Activated CD8-positive, alpha-beta memory T cell treated with anti-CD3 and anti-CD28 coated beads for 1 hour (primary cell): ENCODE measurements at places on chromosomes 5 and 9.

GRCh38 chr5:95304711-95305110 is 19.8 kb upstream of the MCTP1 start:
- no peak for DNase-seq

DNA sequence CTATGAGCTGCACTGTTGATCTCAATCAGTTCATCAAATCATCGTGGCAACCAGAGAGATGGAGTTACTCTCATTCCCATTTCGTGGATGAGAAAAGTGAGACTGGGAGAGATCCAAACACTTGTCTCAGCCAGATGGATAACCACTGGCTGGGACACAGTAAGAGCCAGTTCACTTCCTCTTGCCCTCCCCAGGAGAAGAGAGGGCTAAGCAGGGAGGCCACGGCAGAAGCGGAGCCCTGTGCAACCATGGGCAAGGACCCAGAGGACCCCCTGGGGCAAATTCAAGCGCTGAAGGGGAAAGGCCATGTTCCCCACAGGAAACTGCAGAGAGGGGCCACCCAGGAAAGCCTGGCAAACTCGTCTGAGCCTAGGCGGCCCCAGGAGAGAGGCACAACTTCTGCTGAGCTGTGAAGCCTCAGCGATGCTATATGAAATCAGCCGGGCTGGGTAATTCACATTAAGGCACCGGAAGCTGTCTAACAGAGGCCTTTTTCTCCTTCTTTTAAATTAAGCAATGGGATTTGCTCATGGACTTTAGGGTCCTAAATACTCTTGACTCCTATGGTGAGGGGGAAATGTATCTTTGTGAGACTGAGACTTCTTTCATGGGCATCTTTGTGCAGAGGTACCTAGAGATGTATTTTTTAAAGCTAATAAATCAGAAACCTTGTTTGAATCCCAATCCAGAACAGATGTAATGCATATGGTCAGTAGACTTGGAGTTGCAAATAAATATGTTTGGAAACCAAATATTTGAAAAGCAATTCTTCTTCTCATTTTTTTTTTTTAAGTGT is 137.1 kb upstream of the SMIM23 start:
- DNase-seq = no peak

- no peak for DNase-seq
Observed at GRCh38 chr5:16593013-16593412, 23.8 kb downstream of the RETREG1 start.

- DNase-seq = no peak
Observed at GRCh38 chr9:74856989-74857388, 30.7 kb downstream of the TRPM6 start.

DNA sequence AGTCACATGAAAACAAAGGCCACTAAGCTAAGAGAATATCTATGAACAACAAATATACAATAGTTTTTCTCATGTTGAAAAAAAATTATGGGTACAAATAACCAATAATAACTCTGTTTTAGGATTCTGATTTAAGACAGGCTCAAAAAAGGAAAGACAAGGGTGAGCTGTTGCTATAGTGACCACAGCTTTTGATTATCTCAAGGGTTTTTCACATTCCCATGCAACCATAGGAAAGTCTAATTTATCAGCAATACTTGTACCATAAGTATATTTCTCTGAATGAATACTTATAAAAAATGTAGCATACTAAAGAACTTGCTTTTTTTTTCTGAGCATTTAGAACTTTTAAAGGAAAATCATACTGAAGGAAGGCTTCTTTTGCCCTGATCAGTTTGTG is 68.0 kb downstream of the MRPS27 start:
- DNase-seq = no peak

DNA sequence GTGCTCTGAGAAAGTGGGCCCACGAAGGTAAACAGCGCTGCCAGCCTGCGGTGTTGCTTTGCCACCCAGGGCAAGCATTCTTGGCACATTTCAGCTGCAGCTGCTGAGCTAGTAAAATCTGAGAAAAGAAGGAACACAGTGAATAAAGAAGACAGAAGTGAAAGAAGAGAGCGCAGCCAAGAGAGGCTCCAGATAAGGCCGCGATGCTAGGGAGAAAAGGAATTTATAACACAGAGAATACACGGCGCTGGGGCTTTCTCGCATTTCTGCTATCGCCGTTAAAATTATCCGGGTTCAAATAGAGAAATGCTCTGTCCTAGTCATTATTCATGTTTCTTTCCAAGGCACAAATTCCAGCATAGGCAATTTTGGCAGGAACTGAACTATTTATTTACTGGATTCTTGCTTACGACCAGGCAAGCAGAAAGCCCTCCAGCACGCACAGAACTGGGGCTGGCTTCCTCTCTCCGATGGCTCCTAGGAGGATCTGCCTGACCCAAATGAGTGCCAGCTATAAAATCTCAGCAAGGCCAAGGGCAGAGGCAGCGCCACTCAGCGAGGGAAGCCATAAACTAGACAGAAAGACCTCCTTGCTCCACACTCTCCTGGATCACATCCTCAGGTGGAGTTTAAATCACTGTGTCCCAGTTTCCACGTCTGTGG is 111.2 kb downstream of the ATPSCKMT start:
- DNase-seq = no peak

GRCh38 chr9:116448431-116448830 is 238.7 kb upstream of the TRIM32 start:
- no peak for DNase-seq

GRCh38 chr5:73451224-73452130 is 2.9 kb upstream of the FOXD1 start:
- no peak for DNase-seq

DNA sequence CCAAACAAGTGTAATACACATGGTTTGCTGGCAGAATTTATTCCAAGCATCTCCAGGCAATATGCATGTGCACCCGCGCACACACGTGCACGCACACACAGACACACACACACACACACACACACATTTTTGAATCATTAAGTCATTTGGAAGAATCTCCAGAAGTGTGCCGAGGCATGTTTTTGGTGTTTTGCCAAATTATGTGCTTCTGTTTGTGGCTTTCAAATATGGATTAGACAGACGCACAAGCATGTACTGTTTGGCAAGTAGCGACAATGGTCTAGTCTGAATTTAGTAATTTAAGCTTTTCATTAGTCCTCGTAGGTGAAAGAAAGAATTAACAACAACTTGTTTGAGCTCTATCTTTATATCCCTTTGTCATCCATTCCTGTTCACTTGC is 36.7 kb downstream of the NFIB start:
- DNase-seq = no peak

- DNase-seq = no peak
Observed at GRCh38 chr5:80139466-80139972, 104.4 kb downstream of the THBS4 start.

DNA sequence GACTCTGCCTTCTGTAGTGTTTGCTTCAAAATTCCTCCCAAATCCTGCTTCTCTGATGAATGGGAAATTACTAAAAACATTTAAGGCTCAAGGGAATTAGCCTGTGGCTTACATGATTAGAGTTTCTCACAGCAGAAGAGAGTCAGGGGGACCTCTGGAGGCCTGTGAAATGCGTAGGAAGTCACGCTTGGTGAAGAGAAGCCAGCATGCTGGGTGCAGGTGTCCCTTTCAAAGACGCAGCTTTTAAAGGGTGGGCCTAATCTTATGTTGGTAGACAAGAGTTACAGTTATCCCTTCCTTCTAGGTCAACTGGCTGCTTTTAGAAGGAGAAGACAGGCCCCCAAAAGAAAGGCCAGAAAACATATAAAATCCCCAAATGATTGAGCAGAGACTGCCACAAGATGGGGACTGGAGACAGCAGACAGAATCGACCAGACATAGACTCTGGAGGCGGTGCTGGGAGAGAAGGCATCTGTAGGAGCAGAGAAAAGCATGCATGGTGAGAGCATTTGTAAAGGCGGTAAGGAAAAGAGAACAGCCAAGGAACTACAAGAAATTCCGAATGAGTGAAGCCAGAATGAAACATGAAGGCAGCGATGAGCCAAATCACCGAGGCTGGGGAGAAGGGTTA is 42.3 kb downstream of the B4GALT1 start:
- DNase-seq = no peak

GRCh38 chr9:21758540-21758939 is 43.9 kb upstream of the MTAP start:
- DNase-seq = no peak

GRCh38 chr9:114037961-114038723 is 40.0 kb downstream of the AMBP start:
- DNase-seq = no peak

DNA sequence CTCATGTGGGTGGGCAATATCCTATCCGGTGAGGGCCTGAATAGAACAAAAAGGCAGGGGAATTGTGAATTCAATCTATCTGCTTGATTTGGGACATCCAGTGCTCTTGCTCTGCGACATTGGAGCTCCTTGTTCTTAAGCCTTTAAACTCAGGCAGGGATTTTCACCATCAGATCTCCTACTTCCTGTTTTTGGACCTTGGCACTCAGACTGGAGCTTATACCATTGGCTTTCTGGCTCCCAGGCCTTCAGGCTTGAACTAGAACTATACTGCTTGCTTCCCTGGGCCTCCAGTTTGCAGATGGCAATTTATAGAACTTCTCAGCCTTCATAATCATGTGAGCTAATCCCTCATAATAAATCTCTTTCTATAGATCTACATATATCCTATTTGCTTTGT is 134.3 kb upstream of the CLINT1 start:
- no peak for DNase-seq
